Glutamatergic neuron (in vitro differentiated cells): ENCODE measurements at places on chromosomes 6 and 20. TPM values are rescaled to one million over a fixed set of nuclear protein-coding genes. Genes with fewer than 3 reads are reported as not detected.

- no peak for DNase-seq
- H3K27me3 ChIP-seq, result no peaks in the 10 kb centered on the region
- H3K4me3 ChIP-seq, result no peak overlapping the region
- H3K27ac ChIP-seq, result no peak overlapping the region
These were observed 56.5 kb downstream of the SCML4 start for GRCh38 chr6:107767637-107768036.

DNA sequence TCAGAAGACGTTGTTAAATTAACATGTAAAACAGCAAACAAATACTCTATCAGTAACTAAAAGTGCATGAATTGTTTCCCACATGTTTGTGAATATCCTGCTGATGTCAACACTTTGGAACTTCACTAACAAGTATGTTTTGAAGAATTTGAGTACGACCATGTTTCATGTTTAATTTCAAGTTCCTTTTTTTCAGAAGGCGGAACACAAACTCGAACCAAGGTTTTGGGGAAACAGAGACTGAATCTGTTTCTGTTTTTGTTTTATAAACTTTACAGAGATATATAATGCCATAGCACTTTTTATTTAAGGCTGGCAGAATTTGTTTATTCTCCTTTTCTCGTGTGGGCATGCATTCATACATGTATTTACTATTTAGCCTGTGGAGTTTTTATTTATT lies 509.3 kb upstream of the CITED2 start:
- H3K27me3 ChIP-seq, result no peaks in the 10 kb centered on the region
- no peak overlapping the region for H3K27ac ChIP-seq
- H3K4me1 ChIP-seq, result peaks cover 38% of the 10 kb centered on the region

GRCh38 chr6:126064257-126064747 lies 78.0 kb downstream of the TRMT11 start:
- peaks cover 22% of the 10 kb centered on the region for H3K4me1 ChIP-seq
- H3K27ac ChIP-seq, result peak overlapping the region; percentile 87
- H3K4me3 ChIP-seq, result no peak overlapping the region
- no peak for DNase-seq

DNA sequence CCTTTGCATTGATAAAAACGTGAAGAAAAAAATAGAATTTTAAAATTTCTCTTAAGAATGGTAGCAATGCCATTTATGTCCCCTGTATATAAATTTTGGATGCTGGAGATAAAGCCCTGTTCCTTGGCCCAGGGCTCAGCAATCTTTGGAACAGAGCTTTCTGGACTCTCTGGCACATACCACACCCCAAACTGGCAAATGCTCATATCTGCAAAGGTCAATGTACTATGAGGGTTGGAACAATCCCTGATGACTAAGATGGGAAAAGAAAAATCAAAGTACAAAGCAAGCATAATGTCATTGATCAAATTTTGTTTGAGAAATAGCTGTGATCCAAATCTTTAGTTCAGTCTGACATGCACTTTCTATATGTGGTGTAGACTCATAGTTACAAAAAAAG lies 158.1 kb upstream of the HCRTR2 start:
- H3K27me3 ChIP-seq, result peaks cover 2% of the 10 kb centered on the region
- peaks cover 3% of the 10 kb centered on the region for H3K4me1 ChIP-seq
- DNase-seq, result no peak
- no peak overlapping the region for H3K4me3 ChIP-seq

The ERVFRD-1 gene
- total RNA-seq, result not detected

The AVP gene
- total RNA-seq, result not detected

GRCh38 chr6:34386316-34387137 lies 5.9 kb downstream of the NUDT3 start:
- H3K36me3 ChIP-seq, result no peaks in the 10 kb centered on the region
- peaks cover 2% of the 10 kb centered on the region for H3K27me3 ChIP-seq
- DNase-seq, result no peak
- no peak overlapping the region for H3K4me3 ChIP-seq
- peaks cover 15% of the 10 kb centered on the region for H3K4me1 ChIP-seq
- no peak overlapping the region for H3K27ac ChIP-seq

GRCh38 chr20:38109591-38110524 lies 55.2 kb downstream of the TGM2 start:
- no peak for DNase-seq
- no peaks in the 10 kb centered on the region for H3K36me3 ChIP-seq
- no peak overlapping the region for H3K4me3 ChIP-seq
- H3K27ac ChIP-seq, result no peak overlapping the region
- H3K4me1 ChIP-seq, result peaks cover 6% of the 10 kb centered on the region

GRCh38 chr6:72890233-72890632 lies 268.4 kb downstream of the KCNQ5 start:
- H3K4me1 ChIP-seq, result no peaks in the 10 kb centered on the region
- H3K27me3 ChIP-seq, result no peaks in the 10 kb centered on the region
- H3K36me3 ChIP-seq, result peaks cover 16% of the 10 kb centered on the region
- no peak overlapping the region for H3K4me3 ChIP-seq
- DNase-seq, result no peak
- no peak overlapping the region for H3K27ac ChIP-seq

DNA sequence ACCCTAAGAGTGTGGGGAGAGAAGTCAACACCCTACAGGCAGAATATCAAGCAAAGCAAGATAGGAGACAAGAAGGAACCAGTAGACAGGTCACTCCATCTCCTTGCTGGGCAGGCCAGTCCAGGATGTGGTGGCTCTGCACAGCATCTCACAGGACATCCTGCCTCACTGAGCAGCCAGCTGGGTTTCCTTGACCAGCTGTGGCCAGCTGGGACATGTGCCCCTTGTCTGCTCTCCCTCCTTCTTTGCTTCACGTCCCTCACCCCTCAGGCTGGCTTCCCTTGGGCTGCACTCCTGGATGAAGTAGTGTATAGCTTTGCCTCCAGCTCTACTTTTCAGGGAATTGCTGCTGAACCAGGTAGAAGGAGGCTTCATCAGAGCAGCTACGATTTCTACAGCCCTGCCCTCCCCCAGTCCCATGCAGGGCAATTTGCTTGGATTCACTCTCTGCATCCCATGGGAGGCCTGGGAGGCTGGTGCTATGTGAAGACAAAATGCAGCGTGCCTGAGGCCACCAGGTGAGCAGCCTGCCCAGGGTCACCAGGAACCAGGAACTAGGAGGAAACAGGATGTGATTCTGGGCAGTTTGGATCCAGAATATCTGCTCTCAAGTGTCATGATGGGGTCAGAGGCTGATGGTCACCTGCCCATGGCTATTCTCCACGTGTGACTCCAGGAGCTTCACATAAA lies 110.0 kb upstream of the PMEPA1 start:
- H3K27ac ChIP-seq, result no peak overlapping the region
- H3K27me3 ChIP-seq, result no peaks in the 10 kb centered on the region
- H3K4me1 ChIP-seq, result peaks cover 20% of the 10 kb centered on the region
- no peaks in the 10 kb centered on the region for H3K36me3 ChIP-seq
- H3K4me3 ChIP-seq, result peak overlapping the region; percentile 53

The PAQR8 gene
- total RNA-seq, result 2.7 TPM

The STMND1 gene
- not detected for total RNA-seq

The PNLDC1 gene
- total RNA-seq, result not detected

- peaks cover 12% of the 10 kb centered on the region for H3K27me3 ChIP-seq
- peak overlapping the region; percentile 96 for H3K27ac ChIP-seq
These were observed 1.3 kb downstream of the MAPK14 start for GRCh38 chr6:36028877-36029324.

The HTR1B gene
- 4.2 TPM for total RNA-seq

- H3K27me3 ChIP-seq, result no peaks in the 10 kb centered on the region
- no peaks in the 10 kb centered on the region for H3K36me3 ChIP-seq
- H3K4me1 ChIP-seq, result no peaks in the 10 kb centered on the region
- H3K27ac ChIP-seq, result no peak overlapping the region
- no peak for DNase-seq
These were observed 156.7 kb upstream of the TENT5A start for GRCh38 chr6:81909162-81909561.
